ENCODE measurements at places on chromosomes 16 and 17.

- no peak overlapping the region for H3K27ac ChIP-seq
- H3K27me3 ChIP-seq, result no peaks in the 10 kb centered on the region
- DNase-seq, result no peak
- no peaks in the 10 kb centered on the region for H3K36me3 ChIP-seq
- H3K4me3 ChIP-seq, result no peak overlapping the region
- H3K4me1 ChIP-seq, result no peaks in the 10 kb centered on the region
Observed at GRCh38 chr17:70929226-70929625, 759.9 kb downstream of the KCNJ2 start.

GRCh38 chr16:82657786-82658185, 31.0 kb downstream of the CDH13 start:
- no peaks in the 10 kb centered on the region for H3K36me3 ChIP-seq
- H3K4me1 ChIP-seq, result no peaks in the 10 kb centered on the region
- H3K27ac ChIP-seq, result no peak overlapping the region
- no peak for DNase-seq

DNA sequence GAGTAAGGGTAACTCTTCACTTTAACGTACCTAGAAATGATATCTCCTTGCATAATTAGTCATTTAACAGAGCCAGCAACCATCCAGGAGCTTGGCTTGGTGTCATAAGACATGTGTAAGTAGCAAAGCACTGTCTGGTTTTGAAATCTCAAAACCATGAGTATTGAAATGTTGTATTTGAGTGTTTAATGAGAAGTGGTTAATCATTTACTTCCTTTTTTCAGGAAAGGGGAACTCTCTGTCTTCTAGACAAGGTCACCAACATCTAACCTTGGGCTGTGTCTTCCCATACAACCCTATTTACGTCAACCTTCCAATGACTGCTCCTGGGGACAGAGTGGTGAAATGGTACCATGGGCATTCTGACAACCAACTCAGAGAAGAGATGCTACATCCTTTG, 27.1 kb downstream of the PMP22 start:
- H3K4me1 ChIP-seq, result peaks cover 38% of the 10 kb centered on the region
- H3K36me3 ChIP-seq, result no peaks in the 10 kb centered on the region
- no peak for DNase-seq
- H3K27ac ChIP-seq, result no peak overlapping the region

DNA sequence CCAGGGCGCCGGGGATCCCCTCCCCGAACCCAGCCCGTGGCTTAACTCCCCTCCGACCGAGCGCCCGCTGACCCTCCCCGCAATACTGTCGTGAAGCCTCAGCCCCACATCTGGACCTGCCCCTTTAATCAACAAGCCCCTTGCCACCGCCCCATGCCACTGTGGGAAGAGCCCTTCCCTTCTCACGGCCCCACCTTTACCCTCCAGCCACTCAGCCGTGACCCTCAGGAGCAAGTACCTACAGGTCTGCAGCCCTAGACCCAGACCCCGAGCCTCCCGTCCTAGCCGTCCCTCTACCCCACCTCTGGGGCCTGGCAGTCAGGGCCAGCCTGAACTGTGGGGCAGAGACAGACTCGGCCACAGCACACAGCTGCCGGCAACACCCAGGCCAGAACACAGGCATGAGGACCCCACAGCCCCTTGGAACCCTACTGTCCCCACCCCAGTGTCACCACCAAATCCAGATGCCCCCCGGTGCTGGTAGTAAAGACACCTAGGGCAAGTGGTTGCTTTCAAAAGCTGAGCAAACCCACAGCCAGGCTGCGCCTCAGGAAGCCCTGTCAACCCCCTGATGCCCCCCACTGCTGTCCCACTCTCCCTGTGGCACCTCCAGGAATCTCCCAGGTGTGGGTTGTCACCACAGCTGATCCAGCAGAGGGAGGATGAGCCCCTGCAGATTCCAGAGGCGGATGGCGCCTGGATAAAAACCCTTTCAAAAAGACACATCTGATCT, 1.4 kb downstream of the NXPH3 start:
- H3K4me3 ChIP-seq, result peak overlapping the region; percentile 68
- peaks cover 4% of the 10 kb centered on the region for H3K4me1 ChIP-seq
- peak overlapping the region; percentile 45 for H3K27ac ChIP-seq
- no peak for DNase-seq
- peaks cover 6% of the 10 kb centered on the region for H3K27me3 ChIP-seq
- no peaks in the 10 kb centered on the region for H3K36me3 ChIP-seq

DNA sequence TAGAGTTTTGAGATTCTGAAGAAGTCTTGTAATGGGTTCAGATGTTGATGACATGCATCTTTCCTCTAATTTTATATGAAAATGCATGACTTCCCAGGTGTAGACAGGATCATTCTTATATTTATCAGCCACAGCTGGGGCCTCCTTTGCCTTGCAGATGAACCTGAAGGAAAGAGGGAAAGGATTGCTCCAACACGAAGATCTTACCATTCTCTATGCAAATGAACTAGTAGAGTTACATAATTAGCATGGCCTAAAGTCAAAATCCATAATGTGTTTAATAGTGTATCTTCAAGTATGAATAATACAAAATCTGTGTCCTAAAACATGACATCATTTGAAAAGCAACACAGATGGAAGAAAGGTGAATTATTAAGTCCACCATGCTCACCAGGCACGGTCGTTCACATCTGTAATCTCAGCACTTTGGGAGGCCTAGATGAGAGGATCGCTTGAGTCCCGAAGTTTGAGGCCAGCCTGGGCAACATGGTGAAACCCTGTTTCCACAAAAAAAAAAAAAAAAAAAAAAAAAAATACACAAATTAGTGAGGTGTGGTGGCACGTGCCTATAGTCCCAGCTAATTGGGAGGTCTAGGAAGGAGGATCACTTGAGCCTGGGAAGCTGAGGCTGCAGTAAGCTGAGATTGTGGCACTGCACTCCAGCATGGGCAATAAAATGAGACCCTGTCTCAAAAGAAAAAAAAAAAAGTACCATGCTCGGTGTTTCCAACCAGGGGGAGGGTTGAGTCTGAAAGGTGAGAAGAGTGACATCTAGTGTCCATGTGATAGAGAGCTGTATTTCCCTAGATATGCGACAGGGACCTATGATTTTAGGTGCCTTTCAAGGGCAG, 6.3 kb downstream of the VWA3A start:
- no peak for DNase-seq
- H3K4me1 ChIP-seq, result no peaks in the 10 kb centered on the region
- H3K27ac ChIP-seq, result no peak overlapping the region
- H3K36me3 ChIP-seq, result no peaks in the 10 kb centered on the region

GRCh38 chr17:29583324-29584248, 5.9 kb downstream of the GIT1 start:
- no peak overlapping the region for H3K27ac ChIP-seq
- DNase-seq, result no peak
- H3K36me3 ChIP-seq, result no peaks in the 10 kb centered on the region
- peaks cover 17% of the 10 kb centered on the region for H3K4me1 ChIP-seq
- no peak overlapping the region for H3K4me3 ChIP-seq

DNA sequence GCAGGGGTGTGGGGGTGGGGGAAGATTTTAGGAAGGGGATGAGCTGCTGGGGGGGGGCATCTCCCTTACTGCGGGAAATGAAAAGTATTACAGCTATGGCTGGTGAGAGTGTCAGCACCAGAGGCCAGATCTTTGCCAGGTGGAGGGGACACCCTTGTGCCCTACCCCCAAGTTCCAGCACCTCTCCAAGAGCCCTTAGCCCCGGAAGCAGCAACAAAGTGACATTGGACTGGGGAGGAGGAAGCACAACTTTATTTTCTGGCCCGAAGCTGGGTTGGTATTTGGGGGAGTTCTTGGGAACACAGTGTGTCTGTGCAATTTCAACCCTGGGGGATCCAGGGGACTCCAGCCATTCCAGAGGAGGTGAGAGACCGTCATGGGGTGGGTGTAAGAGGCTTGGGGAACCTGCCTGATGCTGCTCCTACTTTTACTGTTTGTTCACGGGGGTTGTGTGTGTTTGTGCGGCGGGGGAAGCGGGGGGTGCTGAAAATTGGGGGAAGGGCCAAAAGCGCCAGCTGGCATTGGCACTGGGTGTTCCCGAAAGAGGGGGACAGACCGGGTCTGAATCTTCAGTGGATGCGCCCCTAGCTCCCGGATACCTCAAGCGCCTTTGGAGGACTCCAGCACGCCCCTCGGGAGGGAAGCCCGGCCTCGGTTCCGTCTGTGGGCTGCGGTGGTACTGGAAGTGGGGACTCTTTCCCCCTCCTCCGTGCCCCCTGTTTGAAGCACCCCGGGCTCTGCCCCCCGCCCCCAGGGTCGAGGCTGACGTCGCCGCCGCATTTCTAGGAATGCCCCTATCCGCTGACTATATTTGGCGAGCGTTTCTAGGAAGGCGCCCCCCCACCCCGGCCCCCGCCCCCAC, 230.3 kb downstream of the MRTFB start:
- peak overlapping the region; percentile 62 for H3K27ac ChIP-seq
- no peaks in the 10 kb centered on the region for H3K27me3 ChIP-seq
- H3K36me3 ChIP-seq, result no peaks in the 10 kb centered on the region

DNA sequence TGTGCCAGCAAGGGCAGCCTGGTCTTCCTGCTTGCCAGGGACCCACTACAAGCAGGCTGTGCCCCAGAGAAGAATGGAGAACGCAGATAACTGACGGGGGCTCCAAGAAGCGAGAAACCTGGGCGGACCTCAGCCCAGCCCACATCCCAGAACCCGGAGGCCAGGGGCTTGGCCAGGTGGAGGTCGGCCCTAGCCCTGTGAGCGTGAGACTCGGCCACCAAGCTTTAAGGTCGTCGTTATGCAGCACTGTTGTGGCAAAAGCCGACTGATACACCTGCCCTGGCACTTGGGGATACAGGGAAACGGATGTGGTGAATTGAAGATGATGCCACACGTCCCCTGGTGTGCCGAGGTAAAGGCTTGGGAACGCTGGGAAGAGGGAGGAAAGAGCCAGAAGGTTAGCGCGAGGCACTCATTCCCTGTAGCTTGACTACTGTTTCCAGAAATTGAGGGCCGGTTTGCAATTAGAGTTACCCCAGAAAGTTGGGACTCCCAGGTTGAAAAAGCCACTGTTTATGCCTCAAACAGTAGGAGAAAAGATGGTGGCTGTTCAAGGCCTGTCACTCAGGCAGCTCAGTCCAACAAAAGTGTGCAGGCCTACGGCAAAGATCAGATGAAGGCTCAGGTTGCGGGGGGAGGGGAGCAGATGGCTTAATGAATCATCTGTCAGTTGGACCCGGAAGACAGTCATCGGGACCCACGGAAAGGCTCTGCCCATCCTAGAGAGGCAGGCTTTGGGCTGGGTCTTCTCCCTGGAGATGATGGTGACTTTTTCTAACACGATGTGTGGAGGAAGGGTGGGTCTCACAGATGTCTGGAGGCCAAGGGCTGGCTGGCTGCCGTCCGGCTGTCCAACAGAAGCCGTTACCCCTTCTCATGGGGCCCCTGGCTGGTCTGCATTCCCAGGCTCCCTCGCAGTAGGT, 45.6 kb upstream of the BAHCC1 start:
- DNase-seq, result no peak
- no peak overlapping the region for H3K4me3 ChIP-seq
- peaks cover 12% of the 10 kb centered on the region for H3K4me1 ChIP-seq
- no peaks in the 10 kb centered on the region for H3K27me3 ChIP-seq

DNA sequence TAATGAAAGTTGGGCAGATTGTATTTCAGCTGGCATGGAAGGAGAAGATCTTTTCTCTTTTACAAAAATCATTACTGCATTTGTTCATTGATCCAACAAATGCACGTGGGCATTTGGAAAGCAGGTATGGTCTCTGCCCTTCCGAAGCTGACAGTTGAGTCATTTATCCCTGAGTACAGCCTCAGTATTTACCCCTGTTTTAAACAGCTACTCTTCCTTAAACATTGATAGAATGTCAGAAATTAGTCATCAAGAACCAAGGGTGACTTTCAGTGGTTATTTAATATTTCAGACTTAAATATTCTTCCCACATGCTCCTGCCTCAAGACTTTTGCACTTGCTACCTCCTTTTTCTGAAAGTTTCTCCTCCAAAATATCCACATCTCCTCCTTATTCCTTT, 226.7 kb upstream of the HSBP1 start:
- no peaks in the 10 kb centered on the region for H3K27me3 ChIP-seq
- no peak overlapping the region for H3K4me3 ChIP-seq
- no peak for DNase-seq
- no peaks in the 10 kb centered on the region for H3K4me1 ChIP-seq
- H3K27ac ChIP-seq, result no peak overlapping the region

- no peak for DNase-seq
- H3K27me3 ChIP-seq, result no peaks in the 10 kb centered on the region
Observed at GRCh38 chr16:14310519-14310991, 239.4 kb downstream of the MRTFB start.

DNA sequence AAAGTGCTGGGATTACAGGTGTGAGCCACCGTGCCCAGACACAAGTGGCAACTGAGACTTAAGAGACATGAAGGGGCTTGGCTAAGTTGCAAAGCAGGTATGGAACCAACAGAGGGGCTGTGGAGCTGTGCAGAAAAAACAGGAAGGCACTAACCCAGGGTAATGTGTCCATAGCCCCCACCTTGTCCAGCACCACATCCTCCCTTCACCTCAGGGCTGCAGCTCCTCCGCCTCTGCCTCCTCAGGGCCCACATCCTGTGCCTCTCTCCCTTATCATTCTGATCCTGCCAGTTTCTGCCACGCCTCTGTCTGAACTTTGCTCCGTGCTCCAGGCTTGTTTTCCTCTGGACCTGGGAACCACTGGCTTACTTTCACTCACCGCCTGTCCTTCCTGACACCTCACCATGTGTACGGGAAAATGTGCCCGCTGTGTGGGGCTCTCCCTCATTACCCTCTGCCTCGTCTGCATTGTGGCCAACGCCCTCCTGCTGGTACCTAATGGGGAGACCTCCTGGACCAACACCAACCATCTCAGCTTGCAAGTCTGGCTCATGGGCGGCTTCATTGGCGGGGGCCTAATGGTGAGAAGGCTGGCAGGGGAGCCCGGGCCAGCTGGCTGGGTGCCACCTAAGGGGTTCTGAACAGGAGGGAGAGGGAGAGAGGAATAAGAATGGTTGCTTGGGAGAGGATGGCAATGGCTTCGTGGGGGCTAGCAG, at the start of gene TM4SF5:
Gene TM4SF5, plus strand, starts transcription at position 368 of the 716 bp plus-strand sequence. Its CDS starts 37 bp downstream, at position 405.
- no peaks in the 10 kb centered on the region for H3K4me1 ChIP-seq
- no peak within 1 kb of the TSS for H3K4me3 ChIP-seq
- no peaks in the 10 kb centered on the region for H3K36me3 ChIP-seq
- H3K27me3 ChIP-seq, result no peaks in the 10 kb centered on the region
- DNase-seq, result no peak

DNA sequence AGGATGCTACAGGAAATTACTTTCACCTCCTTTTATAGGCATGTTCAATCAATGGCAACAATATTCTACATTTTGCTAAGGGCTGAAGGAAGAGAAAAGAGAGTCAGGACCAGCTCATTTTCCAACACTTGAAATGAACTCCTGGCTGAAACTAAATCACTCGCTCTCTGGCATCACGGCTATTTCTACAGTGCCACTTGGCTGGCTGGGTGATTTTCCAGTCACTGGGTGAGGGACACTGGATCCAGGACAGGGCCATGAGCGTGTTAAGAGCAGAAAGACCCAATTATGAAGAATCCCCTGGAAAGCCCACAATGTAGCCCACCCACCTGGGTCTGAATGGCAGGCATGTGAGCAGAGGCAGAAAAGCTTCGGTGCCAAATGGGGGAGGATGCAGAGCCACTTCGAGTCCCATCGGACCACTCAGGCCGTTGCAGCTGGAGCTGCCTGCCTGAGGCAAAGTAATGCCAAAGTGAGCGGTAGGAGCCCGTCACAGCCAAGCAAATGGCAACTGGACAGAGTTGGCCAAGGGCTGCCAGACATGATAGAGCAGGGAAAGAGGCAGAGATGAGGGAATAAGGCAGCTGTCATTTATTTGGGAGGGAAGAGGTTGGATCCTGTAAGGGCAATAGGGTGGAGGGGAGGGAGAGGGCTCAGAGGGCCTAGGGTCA, 246.2 kb downstream of the STX8 start:
- no peaks in the 10 kb centered on the region for H3K27me3 ChIP-seq
- no peaks in the 10 kb centered on the region for H3K4me1 ChIP-seq
- no peaks in the 10 kb centered on the region for H3K36me3 ChIP-seq
- DNase-seq, result no peak
- H3K4me3 ChIP-seq, result no peak overlapping the region

Measured in adrenal gland (tissue), 19 donors.